ENCODE measurements at places on chromosomes 16 and 17. TPM values are rescaled to one million over a fixed set of nuclear protein-coding genes. Genes with fewer than 3 reads are reported as not detected.

The EVPLL gene
- total RNA-seq: 1.1 TPM

The ADGRG1 gene
- total RNA-seq: 33.7 TPM

- H3K4me1 ChIP-seq: peaks cover 8% of the 10 kb centered on the region
- H3K36me3 ChIP-seq: peaks cover 9% of the 10 kb centered on the region
- no peaks in the 10 kb centered on the region for H3K27me3 ChIP-seq
- no peak overlapping the region for H3K27ac ChIP-seq
- no peak for DNase-seq
Measured at GRCh38 chr16:11684231-11685025, 16.2 kb downstream of the SNN start.

DNA sequence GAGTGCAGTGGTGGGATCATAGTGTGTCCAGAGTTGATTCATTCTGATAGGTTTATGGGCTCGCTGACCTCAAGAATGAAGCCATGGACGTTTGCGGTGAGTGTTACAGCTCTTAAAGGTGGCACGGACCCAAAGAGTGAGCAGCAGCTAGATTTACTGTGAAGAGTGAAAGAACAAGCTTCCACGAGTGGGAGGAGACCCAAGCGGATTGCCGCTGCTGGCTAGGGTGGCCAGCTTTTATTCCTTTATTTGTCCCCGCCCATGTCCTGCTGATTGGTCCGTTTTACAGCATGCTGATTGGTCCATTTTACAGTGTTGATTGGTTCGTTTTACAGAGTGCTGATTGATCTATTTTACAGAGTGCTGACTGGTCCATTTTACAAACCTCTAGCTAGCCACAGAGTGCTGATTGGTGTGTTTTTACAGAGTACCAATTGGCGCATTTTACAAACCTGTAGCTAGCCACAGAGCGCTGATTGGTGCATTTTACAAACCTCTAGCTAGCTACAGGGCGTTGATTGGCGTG is 17.5 kb downstream of the CACNG4 start:
- no peaks in the 10 kb centered on the region for H3K36me3 ChIP-seq
- DNase-seq: no peak
- H3K4me3 ChIP-seq: no peak overlapping the region
- H3K27ac ChIP-seq: no peak overlapping the region

The TMEM235 gene
- not detected for total RNA-seq

DNA sequence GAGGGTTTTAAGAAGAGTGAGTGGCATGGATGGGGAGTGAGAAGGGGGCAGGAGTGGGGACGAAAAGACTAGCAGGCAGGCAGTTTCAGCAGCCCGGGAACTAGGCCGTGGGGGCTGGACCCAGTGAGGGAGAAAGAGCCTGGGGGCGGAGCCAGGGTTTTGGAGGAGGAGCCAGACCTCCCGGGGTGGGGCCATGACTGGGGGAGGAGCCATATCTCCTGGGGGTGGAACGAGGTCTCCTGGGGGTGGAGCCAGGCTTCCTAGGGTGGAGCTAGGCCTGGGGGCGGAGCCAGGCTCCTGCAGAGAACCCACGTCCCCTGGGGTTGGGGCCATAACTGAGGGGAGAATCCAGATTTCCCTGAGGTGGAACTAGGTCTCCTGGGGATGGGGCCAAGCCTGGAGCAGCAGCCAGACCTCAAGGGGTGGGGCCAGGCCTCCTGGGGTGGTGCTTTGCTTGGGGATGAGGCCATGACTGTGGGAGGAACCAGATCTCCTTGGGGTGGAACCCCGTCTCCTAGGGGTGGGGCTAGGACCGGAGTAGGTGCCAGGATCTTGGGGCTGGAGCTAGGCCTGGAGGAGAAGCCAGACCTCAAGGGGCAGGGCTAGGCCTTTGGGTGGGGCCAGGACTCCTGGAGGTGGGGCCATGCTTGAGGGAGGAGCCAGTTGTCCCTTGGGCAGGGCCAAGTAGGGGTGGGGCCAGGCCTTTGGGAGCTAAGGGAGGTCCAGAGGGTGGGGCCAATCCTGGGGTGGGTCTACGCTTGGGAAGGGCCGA is 41.7 kb upstream of the JPH3 start:
- no peaks in the 10 kb centered on the region for H3K36me3 ChIP-seq
- DNase-seq: peak; percentile 65
- H3K27ac ChIP-seq: no peak overlapping the region
- H3K4me3 ChIP-seq: no peak overlapping the region
- no peaks in the 10 kb centered on the region for H3K27me3 ChIP-seq
- no peaks in the 10 kb centered on the region for H3K4me1 ChIP-seq

The MGAT5B gene
- 4.9 TPM for total RNA-seq

GRCh38 chr16:30340621-30341020 is 14.5 kb downstream of the CD2BP2 start:
- H3K4me3 ChIP-seq: no peak overlapping the region
- no peak overlapping the region for H3K27ac ChIP-seq

GRCh38 chr16:2443555-2443954 is 14.3 kb downstream of the CCNF start:
- H3K4me1 ChIP-seq: no peaks in the 10 kb centered on the region
- peaks cover 9% of the 10 kb centered on the region for H3K36me3 ChIP-seq
- no peak for DNase-seq
- no peak overlapping the region for H3K27ac ChIP-seq

DNA sequence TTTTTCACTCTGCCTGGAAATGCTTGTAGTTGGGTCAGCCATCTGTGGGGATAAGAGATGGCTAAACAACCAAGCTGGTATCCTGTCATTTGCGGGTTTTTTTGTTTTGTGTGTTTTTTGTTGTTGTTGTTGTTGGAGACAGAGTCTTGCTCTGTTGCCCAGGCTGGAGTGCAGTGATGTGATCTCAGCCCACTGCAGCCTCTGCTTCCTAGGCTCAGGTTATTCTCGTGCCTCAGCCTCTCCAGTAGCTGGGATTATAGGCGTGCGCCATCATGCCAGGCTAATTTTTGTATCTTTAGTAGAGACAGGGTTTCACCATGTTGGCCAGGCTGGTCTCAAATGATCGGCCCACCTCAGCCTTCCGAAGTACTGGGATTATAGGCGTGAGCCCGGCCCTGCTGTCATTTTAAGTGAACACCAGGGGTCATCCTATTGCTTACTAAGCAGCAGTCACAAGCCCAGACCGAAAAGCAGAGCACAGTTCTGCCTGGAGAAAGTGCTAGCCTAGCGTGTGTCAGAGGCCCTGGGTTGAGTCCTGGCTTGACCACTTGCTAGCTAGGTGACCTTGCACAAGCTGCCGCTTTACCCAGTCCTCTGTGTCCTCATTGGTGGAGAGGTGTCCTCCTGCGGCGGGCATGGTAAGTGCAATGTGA is 4.6 kb downstream of the SMCR8 start:
- peaks cover 19% of the 10 kb centered on the region for H3K36me3 ChIP-seq
- no peaks in the 10 kb centered on the region for H3K27me3 ChIP-seq
- H3K4me1 ChIP-seq: peaks cover 49% of the 10 kb centered on the region

- H3K27me3 ChIP-seq: no peaks in the 10 kb centered on the region
- H3K4me1 ChIP-seq: no peaks in the 10 kb centered on the region
- DNase-seq: peak; percentile 41
- H3K4me3 ChIP-seq: peak overlapping the region; percentile 73
- no peaks in the 10 kb centered on the region for H3K36me3 ChIP-seq
Measured at GRCh38 chr16:67000384-67001351, 12.3 kb downstream of the CES4A start.

- H3K36me3 ChIP-seq: peaks cover 14% of the 10 kb centered on the region
- H3K4me3 ChIP-seq: peak overlapping the region; percentile 99
- H3K27ac ChIP-seq: no peak overlapping the region
- no peaks in the 10 kb centered on the region for H3K27me3 ChIP-seq
- DNase-seq: peak; percentile 20
Measured at GRCh38 chr16:46620266-46621005, 743 bp downstream of the SHCBP1 start.

The ARHGAP27 gene
- 134 TPM for total RNA-seq

The FOXK2 gene
- total RNA-seq: 60.5 TPM

DNA sequence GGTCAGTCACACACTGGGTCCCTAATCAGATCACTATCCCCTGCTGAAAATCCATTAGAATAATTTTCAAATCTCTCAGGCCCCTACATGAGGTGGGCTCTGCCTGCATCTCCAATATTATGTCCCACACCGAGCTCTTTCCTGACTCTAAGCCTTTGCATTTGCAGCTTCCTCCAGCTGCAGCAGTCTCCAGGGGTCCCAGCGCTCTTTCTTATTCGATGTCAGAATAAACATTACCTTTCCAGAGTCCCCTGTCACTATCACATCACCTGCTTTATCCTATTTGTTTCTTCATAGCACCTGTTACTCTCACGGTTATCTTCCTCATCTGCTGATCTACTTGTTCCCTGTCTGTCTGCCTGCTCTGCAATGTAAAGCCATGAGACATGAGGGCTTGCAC is 57.3 kb upstream of the MON1B start:
- H3K4me1 ChIP-seq: no peaks in the 10 kb centered on the region
- H3K36me3 ChIP-seq: no peaks in the 10 kb centered on the region
- no peaks in the 10 kb centered on the region for H3K27me3 ChIP-seq
- DNase-seq: no peak

DNA sequence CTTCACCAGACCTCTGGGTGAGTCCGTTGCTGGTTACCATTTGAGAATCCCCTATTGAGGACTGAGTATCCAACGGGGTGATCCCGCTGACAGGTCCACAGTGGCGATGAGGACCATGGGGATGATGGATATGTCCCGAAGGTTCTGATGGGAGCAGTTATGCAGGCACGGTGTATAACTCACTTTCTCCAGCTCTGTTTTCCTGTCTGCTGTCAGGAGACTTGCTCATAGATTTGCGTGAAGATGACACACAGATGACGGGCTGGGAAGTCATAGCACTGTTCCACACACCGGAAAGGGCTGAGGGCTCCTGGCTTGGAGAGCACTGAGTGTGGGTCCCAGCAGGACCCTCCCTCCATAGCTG is 22.2 kb upstream of the ADCY7 start:
- H3K4me3 ChIP-seq: peak overlapping the region; percentile 84
- DNase-seq: peak; percentile 75
- peaks cover 21% of the 10 kb centered on the region for H3K4me1 ChIP-seq
- H3K27ac ChIP-seq: peak overlapping the region; percentile 95
- H3K36me3 ChIP-seq: no peaks in the 10 kb centered on the region

- no peaks in the 10 kb centered on the region for H3K27me3 ChIP-seq
- no peak overlapping the region for H3K27ac ChIP-seq
- peaks cover 11% of the 10 kb centered on the region for H3K4me1 ChIP-seq
- H3K36me3 ChIP-seq: no peaks in the 10 kb centered on the region
Measured at GRCh38 chr17:62653002-62653825, 25.7 kb downstream of the MRC2 start.

- no peaks in the 10 kb centered on the region for H3K27me3 ChIP-seq
- H3K27ac ChIP-seq: no peak overlapping the region
- no peaks in the 10 kb centered on the region for H3K36me3 ChIP-seq
- no peaks in the 10 kb centered on the region for H3K4me1 ChIP-seq
- DNase-seq: no peak
Measured at GRCh38 chr16:59907611-59908010, 1173.5 kb upstream of the GOT2 start.

The VASN gene
- 13.6 TPM for total RNA-seq

- no peak overlapping the region for H3K27ac ChIP-seq
- no peak overlapping the region for H3K4me3 ChIP-seq
- no peaks in the 10 kb centered on the region for H3K36me3 ChIP-seq
Measured at GRCh38 chr16:2511128-2511800, 2.5 kb upstream of the ATP6V0C start.

DNA sequence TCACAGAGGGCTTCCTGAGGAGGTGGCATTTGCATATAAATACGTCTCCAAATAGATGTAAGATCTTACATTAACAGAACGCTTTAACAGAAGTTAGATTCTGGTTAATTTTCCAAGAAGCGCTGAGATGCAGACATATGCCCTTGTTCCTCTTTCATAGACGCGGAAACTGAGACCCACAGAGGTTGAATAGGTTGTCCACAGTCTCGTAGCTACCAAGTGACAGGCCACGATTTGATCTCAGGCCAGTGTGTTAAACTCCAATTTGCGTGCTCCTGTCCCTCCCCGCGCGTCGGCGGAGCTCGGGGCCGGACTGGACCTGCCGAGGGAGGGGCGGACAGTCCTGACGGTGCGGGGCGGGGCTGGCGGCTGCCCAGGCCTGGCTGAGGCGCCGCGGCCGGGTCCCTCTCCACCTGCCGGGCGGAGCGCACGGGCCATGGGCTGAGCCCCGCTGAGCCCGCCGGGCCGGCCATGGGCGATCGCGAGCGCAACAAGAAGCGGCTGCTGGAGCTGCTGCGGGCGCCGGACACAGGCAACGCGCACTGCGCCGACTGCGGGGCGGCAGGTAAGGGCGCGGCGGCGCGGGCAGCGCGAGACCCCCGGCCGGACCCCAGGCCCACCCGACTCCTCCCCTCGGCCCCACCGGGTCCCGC is at the start of gene ADAP2:
Gene ADAP2 (plus strand): TSS at position 402 of the 653 bp plus-strand sequence. CDS start 70 bp downstream, at position 472.
- H3K4me1 ChIP-seq: 0 out of 2 replicates have a peak, but pooled peaks cover 6% of the 10 kb centered on the region
- DNase-seq: peak; percentile 36
- H3K27me3 ChIP-seq: no peaks in the 10 kb centered on the region

DNA sequence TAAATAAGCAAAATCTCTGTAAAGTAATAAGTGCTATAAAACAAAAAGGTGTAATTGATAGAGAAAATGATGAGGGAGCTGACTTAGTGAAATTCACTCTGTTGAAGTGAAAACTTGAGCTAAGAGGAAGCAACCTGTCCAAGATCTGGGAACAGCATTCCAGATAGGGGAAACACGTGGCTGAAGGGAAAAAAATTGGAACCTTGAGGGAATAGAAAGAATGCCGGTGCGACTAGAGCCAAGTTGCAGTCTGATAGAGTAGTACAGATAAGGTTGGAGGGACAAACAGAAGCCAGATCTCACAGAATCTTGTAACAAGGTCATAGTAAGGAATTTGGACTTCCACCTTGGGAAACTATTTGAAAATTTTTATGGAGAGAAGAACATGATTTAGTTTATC is 623 bp upstream of the DDX52 start:
- H3K27ac ChIP-seq: no peak overlapping the region
- DNase-seq: no peak
- peaks cover 6% of the 10 kb centered on the region for H3K36me3 ChIP-seq

The CDRT15 gene
- not detected for total RNA-seq

DNA sequence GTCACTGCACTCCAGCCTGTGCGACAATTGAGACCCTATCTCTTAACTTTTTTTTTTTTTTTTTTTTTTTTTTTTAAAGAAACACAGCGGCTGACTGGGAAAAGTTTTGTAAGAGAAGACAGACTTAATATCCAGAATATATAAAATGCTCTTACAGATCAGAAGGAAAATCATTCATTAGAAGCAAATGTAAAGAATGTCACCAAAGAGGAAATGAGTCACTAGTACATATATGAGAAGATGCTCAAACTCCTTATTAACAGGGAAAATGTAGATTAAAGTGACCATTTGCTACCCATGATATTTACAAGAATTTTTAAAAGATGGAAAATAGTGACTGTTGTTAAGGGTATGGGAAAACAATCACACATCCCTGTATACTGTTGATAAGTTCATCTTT is 48.9 kb downstream of the RABEP1 start:
- no peak overlapping the region for H3K4me3 ChIP-seq
- H3K27me3 ChIP-seq: no peaks in the 10 kb centered on the region
- no peak overlapping the region for H3K27ac ChIP-seq
- peaks cover 10% of the 10 kb centered on the region for H3K4me1 ChIP-seq
- DNase-seq: peak; percentile 6

The HEATR9 gene
- not detected for total RNA-seq
